ENCODE measurements at places on chromosomes 7 and 10. TPM values are rescaled to one million over a fixed set of nuclear protein-coding genes. Genes with fewer than 3 reads are reported as not detected.

NODAL gene
- not detected for total RNA-seq

MPP7 gene
- total RNA-seq, result 0.49 TPM

PKD1L1 gene
- 2.2 TPM for total RNA-seq

PLAU gene
- 305 TPM for total RNA-seq

ZEB1 gene
- total RNA-seq, result 31.5 TPM

NXPH1 gene
- total RNA-seq, result not detected

NPY4R gene
- 2.2 TPM for total RNA-seq

MYH16 gene
- 0.23 TPM for total RNA-seq

IL2RA gene
- 0.33 TPM for total RNA-seq

NUTM2A gene
- 0.21 TPM for total RNA-seq

All from Panc1 (cell line).